CD4-positive, alpha-beta T cell (primary cell): ENCODE measurements at places on chromosomes 4 and X. TPM values are rescaled to one million over a fixed set of nuclear protein-coding genes. Genes with fewer than 3 reads are reported as not detected.

The RS1 gene
- total RNA-seq: not detected

The APELA gene
- not detected for total RNA-seq

The TMPRSS11D gene
- not detected for total RNA-seq

DNA sequence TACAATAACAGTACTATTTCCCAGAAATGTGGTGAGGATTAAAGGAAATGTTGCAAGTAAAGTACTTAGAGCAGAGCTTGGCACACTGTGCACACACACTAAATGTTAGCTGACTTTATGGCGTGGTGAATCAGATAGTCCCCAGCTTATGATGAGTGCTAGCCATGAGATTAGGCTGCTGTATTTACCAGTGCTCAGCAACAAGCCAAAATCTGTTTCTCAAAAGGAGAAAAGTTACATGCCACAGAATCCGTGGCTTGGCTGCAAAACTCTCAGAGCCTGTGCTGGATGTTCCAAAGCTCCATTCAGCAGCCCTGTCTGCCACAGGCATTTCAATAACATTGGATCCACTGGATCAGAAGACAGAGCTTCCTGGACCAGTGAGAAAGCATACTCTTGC lies 12.8 kb upstream of the STBD1 start:
- DNase-seq: no peak

- peak; percentile 50 for DNase-seq
Measured at GRCh38 chrX:39969099-39969818, 128.5 kb downstream of the BCOR start.

DNA sequence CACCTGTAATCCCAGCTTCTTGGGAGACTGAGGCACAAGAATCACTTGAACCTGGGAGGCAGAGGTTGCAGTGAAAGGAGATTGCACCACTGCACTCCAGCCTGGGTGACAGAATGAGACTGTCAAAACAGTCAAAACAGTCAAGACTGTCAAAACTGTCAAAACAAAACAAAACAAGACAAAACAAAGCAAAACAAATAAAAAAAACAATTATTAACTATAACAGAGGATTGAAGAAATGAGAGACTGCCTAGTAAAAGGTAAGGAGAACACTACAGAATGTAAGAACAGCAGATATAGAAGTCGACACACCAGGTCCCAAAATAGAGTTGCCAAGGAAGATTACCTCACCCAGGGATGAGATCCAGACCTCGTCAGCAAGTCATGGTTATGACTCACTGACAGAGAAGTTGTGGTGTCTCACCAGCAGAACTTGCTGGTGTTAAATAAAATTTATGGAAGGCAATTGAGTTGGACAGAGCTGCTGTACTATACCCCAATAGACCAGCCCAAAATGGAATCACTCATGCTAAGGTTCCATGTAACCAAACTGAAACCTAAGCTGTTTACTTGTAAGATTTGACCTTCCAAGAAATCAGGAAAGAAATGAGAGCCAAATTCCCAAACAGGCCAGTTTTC lies 32.1 kb upstream of the GK start:
- no peak for DNase-seq

- no peak for DNase-seq
Measured at GRCh38 chrX:150680974-150681373, 12.2 kb upstream of the MTMR1 start.

DNA sequence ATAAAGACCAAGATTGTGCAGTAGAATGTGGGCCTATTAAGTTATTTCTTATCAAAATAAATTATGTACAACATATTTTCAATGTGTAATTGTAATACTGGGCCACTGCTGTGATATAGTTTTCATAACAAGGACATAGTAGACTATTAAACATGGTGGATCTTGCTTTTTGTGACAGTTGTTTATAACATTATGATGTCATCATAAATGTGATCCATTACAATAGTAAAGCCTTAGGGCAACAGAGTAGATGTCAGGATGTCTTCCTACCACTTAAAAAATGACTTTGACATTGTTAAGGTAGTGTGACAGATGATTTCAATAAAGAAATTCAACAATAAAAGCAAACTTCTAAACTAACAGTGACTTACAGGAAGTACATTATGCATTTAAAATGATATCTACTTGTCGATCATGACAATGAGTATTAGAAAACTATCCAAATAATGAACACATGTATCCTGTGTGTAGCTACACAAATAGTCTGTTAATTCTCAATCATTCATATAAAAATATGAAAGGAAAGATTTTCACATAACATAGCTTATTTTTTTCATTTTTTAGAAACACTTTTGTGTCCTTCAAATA lies 5.3 kb upstream of the AGA start:
- DNase-seq: no peak

DNA sequence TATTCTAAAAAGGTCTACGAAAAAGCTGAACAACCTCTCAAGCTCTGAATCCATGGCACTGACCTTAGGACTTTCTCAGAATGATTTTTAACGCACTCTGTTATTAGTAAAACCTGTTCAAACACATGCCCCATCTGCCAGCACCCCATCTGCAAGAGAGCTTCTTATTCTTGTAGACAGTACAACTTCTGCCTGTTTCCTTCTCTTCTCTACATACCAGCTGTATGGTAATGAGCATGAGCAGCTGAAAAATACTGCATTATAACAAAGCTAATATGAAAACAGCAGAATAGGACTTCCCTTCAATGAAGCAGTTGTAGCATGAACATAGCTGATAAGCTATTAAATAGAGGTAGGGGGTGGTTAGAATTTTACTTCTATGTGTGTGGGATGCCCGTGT lies 167.9 kb downstream of the FBXW7 start:
- no peak for DNase-seq

DNA sequence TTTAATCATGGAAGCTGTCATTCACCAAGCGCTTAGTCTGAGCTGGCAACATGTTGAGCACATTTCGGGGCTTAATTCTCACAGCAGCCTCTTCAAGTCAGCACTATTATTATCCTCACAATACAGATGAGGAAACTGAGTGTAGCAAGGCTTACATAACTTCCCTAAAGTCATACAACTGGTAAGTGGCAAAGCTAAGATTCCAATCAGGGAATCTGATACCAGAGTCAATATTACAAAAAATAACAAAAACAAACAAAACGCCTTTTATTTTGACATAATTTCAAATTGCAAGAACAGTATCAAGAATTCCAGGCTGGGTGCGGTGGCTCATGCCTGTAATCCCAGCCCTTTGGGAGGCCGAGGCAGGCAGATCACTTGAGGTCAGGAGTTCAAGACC lies 120.4 kb upstream of the DUSP21 start:
- DNase-seq: no peak
